ENCODE measurements at places on chromosomes 6 and 20.

DNA sequence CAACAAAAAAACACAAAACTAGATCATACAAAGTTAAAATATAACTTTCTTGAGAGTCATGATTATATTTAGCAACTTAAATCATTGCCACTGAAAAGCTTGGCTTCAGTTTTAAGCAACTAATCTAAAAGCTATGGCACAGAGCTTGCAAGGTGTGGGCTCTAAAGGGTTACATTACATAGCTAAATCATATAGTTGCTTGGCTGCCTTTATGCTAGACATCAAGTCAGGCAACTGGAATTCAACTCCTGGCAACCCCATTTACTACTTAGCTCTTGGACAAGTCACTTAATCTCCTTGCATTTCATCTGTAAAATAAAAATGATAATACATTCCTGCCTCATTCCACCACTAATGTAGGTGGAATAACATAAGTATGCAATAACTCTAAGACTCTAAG, 40.9 kb upstream of the GCM1 start:
- DNase-seq, result no peak

DNA sequence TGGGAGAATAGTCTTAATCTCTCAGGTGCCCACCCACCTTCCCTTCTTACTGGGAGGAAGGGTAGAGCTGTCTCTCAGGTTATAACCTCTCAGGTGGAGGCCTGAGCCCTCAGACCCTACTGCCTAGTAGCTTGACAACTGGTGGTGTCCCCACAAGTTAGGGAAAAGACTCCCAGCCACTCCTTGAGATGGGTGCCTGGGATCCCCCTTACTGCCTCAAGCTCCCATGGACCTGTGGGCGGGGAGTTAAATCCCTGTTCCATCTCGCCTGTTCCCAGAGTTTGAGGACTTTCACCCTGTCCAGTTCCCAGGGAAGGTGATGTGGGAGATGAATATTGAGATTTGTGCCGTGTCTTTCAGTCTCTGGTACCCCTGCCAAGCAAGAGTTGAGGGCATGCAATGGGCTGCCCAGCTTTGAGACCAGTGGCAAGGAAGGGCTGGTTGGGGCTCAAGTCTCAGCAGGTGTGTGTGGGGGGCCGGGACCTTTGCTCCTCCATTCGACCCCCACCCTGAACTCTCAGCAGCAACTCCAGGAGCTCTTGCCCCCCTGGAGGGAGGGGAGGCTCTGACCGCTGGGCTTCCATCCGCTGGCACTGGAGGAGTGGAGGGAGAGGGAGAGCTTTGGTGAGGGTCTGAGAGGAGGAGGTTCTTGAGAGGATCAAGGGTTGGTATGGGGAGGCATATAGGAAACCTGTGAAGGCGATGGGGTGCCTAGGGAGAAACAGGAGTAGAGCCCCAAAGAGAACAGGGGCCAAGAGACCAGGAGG, 1.1 kb upstream of the PBX2 start:
- no peak for DNase-seq

DNA sequence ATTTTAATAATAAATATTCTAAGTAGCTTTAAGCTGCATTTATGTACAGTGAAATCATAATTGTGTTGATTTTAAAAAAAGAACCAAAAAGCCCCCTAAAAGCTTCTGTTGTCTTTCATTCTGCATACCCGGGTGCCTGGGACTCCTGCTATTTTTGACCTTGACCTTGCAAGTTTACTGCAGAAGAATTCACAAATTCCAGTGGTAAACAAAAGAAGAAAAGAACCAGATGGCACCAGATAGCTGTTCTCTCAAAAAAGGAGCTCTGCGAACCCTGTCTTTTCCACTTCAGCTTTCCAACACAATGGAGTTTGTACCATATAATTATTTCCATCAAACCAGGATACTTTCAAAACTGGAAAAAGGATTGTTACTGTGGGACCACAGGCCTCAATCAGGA, 363.3 kb downstream of the SMOC2 start:
- no peak for DNase-seq

GRCh38 chr6:56688521-56688920, 45.8 kb upstream of the DST start:
- no peak for DNase-seq

DNA sequence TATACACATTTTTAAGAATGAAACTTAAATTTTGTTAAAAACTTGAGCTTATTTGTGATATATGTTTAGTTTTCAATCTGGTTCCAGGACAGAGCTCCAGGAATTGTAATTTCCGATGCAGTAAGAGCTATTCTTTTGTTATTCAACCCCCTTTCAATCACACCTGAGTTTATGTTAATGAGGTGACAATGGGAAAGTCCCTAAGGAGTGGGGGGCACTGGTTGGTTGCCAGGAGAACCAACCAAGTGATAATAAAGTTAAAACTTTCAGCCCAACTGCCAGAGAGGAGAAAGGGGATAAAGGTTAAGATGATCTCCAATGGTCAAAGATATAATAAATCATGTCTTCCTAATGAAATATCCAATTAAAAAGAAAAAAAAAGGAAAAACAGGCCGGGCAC, 19.8 kb downstream of the MDN1 start:
- no peak for DNase-seq

- peak; percentile 79 for DNase-seq
Observed at GRCh38 chr20:478949-479429, 16.7 kb upstream of the TBC1D20 start.

DNA sequence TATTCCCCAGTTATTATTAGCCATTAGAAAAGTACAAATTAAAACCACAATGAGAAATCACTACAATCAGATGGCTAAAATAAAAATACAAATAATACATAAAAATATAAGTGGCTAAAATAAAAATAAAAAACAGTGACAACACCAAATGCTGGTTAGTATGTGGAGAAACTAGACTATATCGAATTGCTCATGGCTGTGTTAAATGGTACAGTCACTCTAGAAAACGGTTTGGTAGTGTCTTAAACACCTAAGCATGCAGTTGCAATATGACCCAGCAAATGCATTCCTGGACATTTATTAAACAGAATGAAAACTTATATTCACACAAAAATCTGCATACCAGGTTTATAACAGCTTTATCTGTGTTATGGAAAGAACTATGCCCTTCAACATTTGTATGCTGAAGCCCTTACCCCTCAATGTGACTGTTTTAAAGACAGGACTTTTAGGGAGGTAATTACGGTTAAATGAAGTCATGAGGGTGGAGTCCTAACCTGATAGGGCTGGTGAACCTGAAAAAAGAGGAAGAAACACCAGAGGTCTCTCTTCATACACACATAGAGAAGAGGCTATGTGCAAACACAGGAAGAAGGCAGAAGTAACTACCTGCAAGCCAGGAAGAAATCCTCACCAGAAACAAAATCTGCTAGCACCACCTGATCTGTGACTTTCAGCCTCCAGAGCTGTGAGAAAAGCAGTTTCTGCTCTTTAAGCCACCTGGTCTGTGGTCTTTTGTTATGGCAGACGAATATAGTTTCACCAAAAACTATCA, 84.9 kb downstream of the ASCC3 start:
- DNase-seq, result peak; percentile 44

DNA sequence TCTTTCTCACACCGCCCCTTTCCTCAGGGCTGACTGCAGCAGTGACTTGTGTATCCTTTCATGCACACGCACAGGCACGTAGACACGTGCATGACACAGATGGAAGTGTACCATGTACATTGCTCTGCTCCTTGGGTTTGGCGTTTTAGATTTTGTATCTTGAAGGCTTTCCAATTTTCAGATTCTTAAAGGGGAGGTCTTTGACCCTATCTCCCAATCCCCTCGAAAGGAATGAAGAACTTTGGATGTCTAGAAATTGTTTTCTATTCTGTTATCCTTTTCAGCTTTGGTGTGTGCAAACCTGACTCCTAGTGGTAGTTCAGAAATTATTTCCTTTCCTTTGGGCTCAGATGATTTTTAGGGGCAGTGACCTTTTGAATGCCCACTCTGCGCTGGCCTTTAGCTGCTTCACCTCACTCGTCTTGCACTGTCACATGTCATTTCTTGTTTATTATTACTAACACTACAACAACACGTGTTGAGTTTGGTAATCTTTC, 63.0 kb downstream of the HIVEP1 start:
- peak; percentile 28 for DNase-seq

GRCh38 chr6:50007819-50008218, 14.0 kb downstream of the DEFB110 start:
- peak; percentile 8 for DNase-seq

DNA sequence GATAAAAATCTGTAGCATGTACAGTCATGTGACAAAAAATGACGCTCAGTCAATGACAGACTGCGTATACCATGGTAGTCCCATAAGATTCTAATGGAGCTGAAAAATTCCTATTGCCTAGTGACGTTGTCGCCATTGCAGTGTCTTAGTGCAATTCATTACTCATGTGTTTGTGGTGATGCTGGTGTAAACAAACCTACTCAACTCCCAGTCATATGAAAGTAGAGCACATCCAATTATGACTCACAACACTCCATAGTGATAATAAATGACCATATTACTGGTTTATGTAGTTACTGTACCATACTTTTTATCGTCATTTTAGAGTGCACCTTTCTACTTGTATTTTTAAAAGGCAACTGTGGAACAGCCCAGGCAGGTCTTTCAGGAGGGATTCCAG, 45.0 kb downstream of the TFAP2A start:
- DNase-seq, result no peak

DNA sequence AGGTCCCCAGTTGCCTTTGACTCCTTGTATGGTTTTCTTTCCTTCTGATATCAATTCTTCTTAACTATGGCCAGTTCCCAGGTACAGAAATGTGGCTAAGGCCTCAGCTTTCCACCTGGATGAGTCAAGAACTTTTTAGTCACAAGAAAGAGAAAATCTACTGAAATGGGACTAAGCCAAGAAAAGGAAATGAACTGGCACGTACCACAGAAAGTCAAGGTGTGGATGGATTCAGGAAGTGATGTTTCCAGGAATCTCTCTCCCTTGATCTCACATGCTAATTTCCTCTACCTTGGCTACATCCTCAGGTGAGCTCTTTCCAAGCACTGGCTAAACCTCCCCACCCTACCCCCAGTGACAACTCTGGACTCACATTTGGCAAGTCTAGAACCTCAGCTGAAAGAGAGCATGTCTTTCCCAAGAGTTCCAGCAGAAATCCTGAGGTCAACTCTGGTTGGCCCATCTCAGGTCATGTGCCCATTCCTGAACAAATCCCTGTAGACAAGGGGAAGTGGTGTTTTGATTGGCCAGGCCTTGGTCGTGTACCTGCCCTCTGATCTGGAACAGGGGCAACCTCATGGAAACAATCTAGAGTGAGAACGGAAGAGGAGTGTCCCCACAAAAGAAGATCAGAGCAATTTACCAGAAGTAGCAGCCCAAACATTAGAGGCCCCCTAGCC, 205.3 kb downstream of the NFATC2 start:
- DNase-seq, result no peak

DNA sequence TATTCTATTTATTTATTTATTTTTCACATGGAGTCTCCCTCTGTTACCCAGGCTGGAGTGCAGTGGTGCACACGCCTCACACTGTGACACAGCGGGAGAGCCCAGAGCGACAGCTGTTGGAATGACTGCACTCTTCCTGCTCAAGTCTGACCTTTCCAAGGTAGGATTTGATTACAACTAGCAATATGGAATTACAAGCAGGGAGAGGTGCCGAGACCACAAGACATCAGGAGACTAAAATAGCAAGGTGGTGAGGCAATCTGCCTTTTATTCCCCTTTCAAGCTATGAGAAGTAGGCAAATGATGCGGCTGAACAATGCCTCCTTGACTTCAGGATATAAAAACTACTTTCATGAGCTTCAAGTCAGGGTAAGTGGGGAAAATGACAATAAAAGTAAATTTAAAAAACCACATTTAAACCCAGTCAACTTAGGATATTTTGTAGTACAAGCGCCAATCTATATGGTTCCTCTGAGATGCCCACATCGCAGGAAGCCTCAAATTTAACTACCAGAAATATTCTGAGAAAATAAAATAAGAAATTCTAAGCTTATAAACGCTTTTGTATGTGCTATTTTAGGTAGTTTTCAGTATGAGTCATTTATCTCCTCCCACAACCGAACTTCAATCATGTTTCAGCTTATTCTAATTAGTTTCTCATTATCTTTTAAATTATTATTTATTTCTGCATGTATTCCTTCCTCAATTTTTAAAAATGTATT, 146.9 kb upstream of the SGK1 start:
- DNase-seq, result peak; percentile 21

GRCh38 chr20:46108435-46108841, 9.7 kb upstream of the CD40 start:
- no peak for DNase-seq

All from NB4 (cell line).